ENCODE measurements at places on chromosomes 3 and 15.

GRCh38 chr15:65416845-65417416 lies 5.8 kb downstream of the IGDCC4 start:
- DNase-seq, result no peak

DNA sequence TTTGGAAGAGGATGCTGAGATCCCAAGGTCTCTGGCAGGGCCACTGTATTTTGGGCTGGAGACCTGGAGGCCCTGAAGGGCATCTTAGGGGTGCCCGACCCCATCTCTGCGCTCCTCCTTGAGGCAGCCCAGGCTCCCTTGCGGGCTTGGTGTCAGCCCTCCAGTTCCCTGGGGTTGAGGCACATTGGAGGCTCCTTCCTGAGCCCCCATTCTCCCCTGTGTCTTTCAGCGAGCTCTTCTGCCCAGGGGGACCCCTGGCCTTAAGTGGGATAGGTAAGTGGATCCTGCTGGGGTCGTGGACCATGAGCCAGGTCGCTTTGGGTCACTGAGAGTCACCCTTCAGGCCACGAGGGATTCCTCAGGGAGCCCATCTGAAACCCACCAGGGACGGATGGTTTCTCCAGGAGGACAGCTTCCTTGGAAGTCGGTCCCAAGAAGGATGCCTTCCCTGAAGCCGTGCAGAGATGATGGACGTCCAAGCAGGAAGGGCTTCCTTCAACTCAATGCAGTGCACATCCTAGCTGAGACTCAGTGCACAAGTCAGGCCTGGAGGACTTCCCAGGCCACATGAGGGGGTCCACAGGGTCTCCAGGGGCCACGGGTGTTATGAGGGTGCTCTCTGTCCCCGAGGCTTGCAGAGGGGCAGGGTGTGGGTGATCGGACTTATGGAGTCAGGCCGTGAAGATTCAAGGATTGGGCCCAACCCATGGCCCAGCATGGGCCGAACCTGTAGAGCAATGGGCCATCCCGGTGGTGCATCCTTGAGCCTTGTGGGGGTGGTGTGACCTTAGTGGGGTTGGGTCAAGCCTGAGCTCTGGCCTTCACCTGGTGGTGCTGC lies 224.3 kb downstream of the SNRPN start:
- no peak for DNase-seq

GRCh38 chr3:13894096-13894806 lies 14.4 kb upstream of the WNT7A start:
- DNase-seq, result no peak

- DNase-seq, result no peak
These were observed 3.5 kb downstream of the SLITRK3 start for GRCh38 chr3:165192610-165193192.

- no peak for DNase-seq
These were observed 4.6 kb upstream of the SKIL start for GRCh38 chr3:170352936-170353335.

- no peak for DNase-seq
These were observed 79.7 kb upstream of the CRBN start for GRCh38 chr3:3259181-3259580.

GRCh38 chr3:125958511-125959316 lies 10.3 kb upstream of the ROPN1B start:
- no peak for DNase-seq
